Type B pancreatic cell (in vitro differentiated cells): ENCODE measurements at places on chromosomes 16 and 17. TPM values are rescaled to one million over a fixed set of nuclear protein-coding genes. Genes with fewer than 3 reads are reported as not detected.

GRCh38 chr17:38877130-38877851, 7.4 kb downstream of the LASP1 start:
- no peak for DNase-seq
- peak overlapping the region; percentile 68 for H3K27ac ChIP-seq
- peaks cover 61% of the 10 kb centered on the region for H3K4me1 ChIP-seq
- H3K27me3 ChIP-seq = no peaks in the 10 kb centered on the region
- H3K4me3 ChIP-seq = no peak overlapping the region

DNA sequence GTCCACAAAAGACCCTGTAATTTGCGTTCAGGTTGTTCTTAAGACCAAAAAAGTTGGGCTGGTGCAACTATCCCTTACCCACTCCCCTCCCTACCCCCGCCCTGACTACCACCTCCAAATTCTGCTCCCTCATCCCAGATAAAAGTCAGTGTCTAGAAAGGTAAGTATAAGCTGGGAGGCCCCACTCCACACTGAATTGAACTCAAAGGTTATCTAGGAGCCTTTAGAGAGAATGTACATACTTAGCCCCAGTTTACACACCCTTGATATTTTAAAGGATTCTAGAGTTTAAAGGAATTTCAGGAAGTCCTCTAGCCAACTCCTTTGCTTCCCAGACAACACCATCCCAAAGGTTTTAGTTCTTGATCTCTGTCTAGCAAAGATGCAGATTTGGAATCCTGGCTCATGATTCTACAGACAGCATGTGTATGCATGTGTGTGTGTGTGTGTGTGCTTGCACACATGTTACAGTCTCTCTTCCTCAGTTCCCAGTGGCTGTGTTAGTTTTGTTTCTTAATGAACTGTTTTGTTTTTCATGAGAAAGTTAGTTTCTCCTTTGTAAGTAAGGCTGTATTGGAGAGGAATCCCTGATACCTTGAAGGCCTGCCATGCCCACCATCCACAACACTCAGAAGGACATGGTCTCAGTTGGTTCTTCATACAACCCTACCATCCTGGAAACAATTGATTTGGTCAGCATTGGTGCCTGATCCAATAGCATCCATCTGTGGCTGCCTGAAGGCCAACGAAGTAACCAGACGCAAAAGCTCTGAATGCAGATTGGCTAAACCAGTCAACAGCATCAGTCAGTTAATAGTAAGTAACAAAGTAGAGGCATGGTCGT, 281.3 kb downstream of the SOX9 start:
- no peak overlapping the region for H3K27ac ChIP-seq
- no peaks in the 10 kb centered on the region for H3K27me3 ChIP-seq
- peaks cover 57% of the 10 kb centered on the region for H3K4me1 ChIP-seq
- no peak for DNase-seq
- H3K4me3 ChIP-seq = no peak overlapping the region
- H3K36me3 ChIP-seq = peaks cover 37% of the 10 kb centered on the region

Gene NFAT5
- 25.0 and 30.1 TPM in 2 replicates for total RNA-seq

DNA sequence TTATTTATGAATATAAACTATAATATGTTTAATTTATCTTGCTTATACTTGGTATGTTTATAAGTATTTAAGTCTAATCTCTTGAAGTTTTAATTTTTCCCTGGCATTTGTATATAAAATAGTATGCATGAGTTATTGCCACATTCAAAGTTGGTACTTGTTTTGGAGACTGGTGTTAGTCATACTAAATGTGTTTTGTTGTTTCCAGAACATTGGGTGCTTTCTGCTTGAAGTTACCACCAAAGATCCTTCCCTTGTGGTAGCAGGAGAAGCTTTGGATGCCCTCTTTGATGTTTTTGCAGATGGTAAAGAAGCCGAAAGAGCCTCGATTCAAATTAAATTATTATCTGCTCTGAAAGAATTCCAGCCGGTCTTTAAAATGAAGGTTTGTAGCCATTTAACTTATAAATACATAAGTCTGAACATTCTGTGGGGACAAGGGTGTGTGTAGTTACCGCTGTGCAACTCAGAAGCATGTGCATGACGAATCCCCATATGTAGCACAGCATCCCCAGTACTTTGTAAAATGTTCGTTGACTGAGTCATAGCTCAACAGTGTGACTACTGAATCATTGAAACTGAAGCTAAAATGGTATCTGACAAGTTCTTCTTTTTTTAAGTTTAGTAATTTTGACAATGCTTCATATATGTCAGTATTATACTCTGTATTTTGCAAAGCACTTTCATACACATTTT, 36.4 kb downstream of the HEATR3 start:
- no peak for DNase-seq
- no peak overlapping the region for H3K4me3 ChIP-seq
- no peaks in the 10 kb centered on the region for H3K4me1 ChIP-seq
- H3K27ac ChIP-seq = no peak overlapping the region

DNA sequence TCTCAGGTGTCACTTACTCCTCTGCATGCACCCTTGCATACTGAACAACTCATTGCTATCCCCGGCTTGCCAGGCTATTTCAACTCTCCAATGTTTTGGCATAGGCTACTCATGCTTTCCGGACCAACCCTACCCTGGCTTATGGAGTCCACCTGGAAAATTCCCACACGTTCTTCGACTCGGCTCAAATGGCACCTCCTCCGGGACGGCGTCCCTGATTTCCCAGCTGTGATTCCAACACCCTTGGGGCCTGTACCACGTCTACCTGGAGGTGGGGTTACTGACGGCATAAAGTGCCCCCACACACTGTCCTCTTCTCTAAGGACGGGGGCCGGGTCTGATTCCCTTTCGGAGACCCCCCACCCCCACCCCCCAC, 498 bp downstream of the SMYD4 start:
- H3K4me1 ChIP-seq = peaks cover 24% of the 10 kb centered on the region
- no peak for DNase-seq
- H3K27me3 ChIP-seq = no peaks in the 10 kb centered on the region
- peak overlapping the region; percentile 85 for H3K27ac ChIP-seq
- peak overlapping the region; percentile 96 for H3K4me3 ChIP-seq
- peaks cover 21% of the 10 kb centered on the region for H3K36me3 ChIP-seq

Gene EPN3
- 41.7 and 72.1 TPM in 2 replicates for total RNA-seq

Gene METTL22
- 35.4 and 42.3 TPM in 2 replicates for total RNA-seq

- H3K4me1 ChIP-seq = no peaks in the 10 kb centered on the region
- DNase-seq = peak; percentile 60
- H3K27me3 ChIP-seq = no peaks in the 10 kb centered on the region
- no peak overlapping the region for H3K27ac ChIP-seq
- H3K4me3 ChIP-seq = no peak overlapping the region
- no peaks in the 10 kb centered on the region for H3K36me3 ChIP-seq
Observed at GRCh38 chr17:2694381-2695242, 17.0 kb downstream of the CLUH start.

Gene MFAP4
- 2.6 and 18.0 TPM in 2 replicates for total RNA-seq

DNA sequence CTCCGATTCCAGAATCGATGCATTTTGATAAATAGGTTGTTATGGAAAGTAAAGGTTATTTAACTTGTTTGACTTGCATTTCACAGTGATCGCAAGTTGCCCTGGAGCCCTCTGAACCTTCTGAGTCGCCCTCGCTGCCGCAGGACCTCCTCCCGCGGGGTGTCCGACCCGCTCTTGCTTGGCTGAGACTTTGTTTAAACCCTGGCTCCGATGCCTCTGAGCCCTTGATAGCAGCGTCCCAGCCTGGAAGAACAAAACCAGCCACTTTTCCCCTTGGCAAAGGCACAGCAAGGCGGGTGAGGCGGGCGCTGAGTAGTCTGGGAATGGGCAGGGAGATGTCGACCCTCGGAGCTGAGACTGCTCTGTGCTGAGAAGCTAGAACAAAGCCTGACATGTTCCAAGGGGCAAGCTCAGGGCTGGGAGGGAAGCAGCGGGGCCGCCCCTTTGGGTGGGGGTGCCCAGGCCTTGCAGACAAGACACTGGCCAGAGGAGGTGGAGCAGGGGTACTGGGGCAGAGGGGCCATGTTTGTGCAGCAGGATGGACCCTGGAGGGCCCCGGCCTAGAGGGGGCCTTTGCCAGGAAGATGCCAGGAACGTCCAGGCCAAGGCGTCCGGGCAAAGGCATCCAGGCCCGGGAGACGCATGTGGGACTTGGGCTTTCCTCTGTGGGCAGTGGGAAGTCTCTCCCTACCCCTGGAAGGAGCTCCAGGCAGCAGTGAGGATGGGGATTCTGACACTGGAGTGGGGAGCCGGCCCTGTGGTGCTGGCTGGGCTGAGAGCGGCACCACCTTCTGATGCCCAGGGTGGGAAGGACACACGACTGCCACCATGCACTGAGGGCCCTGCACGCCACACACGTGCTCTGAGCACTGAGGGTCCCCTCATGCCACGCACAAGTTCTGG, 30.3 kb upstream of the CDH15 start:
- H3K27me3 ChIP-seq = no peaks in the 10 kb centered on the region
- H3K27ac ChIP-seq = no peak overlapping the region
- DNase-seq = no peak
